ENCODE measurements at places on chromosomes 16 and 17.

DNA sequence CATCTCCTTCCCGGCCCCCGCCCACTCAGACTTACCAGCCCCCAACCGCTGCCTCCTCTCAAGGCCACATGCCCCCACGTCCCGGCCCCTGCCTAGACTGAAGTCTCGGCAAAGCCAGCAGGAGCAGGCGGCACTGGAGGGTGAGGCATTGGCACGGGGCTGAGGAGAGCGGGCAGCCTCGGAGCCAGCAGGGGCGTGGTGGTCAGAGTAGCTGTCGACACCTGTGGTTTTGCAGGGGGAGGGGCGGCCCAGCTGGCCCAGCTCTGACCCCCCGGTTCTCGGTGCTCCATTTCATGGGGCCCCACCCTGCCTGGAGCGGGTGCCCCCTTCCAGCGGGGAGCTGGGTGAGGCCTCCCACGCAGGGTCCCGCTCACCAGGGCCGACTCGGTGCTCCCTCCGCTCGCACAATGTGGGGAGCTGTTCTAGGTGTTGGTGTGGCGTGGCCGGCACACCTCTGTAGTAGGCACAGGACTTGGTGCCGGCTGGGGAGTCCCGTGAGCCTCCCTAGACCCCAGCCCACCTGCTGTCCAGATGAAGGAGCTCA lies 4.7 kb downstream of the CDH15 start:
- DNase-seq, result no peak

DNA sequence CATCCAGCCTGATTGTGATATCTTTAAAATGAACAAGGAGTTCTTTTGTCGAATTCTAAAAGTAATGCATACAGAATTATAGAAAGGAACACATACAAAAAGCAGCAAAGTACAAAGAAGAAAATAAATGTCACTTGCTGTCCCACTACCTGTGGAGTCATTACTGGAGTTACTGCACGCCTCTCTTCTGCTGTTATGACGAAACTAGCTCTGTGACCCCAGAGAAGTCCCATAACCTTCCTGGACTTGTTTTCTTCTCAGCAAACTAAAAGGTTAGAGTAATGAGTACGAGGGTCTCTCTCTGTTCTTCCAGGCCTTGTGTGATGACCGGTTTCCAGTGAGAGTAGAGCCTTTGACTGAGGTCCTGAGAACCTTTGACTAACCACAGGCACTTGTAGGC lies 26.9 kb downstream of the BANP start:
- no peak for DNase-seq

- no peak for DNase-seq
Observed at GRCh38 chr17:79530361-79531105, 80.3 kb downstream of the RBFOX3 start.

DNA sequence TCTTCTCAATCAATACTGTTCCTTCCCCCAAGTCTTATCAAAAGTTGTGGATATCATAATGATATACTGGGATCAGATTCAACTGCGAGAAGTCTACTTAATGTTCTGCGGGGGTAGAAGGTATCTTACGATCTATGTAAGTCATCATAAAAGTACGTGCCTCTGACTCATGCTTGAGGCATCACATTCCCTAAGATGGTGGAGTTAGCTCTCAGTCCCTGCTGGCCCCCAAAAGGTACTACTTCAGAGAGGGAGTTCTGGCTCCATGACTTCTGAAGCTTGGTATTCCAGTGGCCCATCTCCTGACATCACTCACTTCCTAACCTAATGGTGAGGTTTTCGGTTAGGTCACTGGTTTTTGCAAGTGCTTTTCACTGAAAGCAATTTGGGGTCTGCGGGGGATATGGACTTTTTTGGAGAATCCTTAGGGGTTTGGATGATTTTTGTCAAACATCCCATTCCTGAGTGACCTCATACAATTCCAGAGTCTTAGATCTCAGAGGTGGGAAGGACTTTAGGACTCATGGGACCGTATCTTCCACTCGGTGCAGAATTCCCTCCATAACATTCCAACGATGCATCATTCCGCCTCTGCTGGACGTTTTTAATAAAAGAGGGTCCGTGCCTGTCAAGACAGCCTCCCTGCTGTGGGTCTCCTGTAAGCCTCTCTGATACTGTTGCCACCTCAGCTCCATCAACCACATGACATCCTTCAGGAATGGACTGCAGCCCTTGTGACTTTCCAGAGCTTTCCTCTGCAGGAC lies 74.3 kb downstream of the DYNLRB2 start:
- DNase-seq, result no peak

GRCh38 chr16:13902677-13903076 lies 17.3 kb upstream of the ERCC4 start:
- no peak for DNase-seq

- DNase-seq, result no peak
Observed at GRCh38 chr17:21296097-21297025, 11.8 kb downstream of the MAP2K3 start.

DNA sequence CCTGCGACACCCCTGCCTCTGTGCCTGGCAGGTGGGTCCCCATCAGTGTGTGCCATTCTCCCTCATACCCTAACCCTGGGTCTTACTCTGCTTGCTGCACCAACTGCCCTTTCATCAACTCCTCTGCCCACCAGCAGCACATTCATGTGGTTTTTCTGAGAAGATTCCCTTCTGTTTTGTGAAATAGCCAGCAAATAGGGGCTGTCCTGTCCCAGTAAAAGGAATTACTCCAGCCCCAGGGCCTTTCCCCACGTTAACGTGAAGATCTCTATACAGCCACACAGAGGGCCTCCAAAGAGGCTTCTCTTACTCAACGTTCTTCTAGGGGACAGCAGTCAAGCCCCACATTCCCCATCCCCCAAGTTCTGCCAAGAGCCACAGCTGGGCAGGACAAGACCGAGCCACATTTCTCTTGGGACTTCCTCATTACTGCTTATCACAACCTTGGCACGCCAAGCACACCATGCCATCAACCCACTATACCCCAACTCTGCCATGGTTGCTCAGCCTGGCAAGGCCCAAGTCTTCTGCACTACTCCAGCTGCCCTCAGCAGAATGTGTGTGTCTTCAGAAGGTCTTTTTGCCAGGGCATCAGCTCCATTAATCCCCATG lies 18.7 kb upstream of the CCL2 start:
- DNase-seq, result no peak

- no peak for DNase-seq
Observed at GRCh38 chr17:55564081-55564480, 52.8 kb upstream of the SMIM36 start.

- DNase-seq, result no peak
Observed at GRCh38 chr17:76024353-76024752, 2.8 kb downstream of the EVPL start.

- DNase-seq, result no peak
Observed at GRCh38 chr17:10099051-10099571, 99.3 kb downstream of the GAS7 start.

GRCh38 chr17:73994946-73995345 lies 208.5 kb upstream of the RPL38 start:
- no peak for DNase-seq

DNA sequence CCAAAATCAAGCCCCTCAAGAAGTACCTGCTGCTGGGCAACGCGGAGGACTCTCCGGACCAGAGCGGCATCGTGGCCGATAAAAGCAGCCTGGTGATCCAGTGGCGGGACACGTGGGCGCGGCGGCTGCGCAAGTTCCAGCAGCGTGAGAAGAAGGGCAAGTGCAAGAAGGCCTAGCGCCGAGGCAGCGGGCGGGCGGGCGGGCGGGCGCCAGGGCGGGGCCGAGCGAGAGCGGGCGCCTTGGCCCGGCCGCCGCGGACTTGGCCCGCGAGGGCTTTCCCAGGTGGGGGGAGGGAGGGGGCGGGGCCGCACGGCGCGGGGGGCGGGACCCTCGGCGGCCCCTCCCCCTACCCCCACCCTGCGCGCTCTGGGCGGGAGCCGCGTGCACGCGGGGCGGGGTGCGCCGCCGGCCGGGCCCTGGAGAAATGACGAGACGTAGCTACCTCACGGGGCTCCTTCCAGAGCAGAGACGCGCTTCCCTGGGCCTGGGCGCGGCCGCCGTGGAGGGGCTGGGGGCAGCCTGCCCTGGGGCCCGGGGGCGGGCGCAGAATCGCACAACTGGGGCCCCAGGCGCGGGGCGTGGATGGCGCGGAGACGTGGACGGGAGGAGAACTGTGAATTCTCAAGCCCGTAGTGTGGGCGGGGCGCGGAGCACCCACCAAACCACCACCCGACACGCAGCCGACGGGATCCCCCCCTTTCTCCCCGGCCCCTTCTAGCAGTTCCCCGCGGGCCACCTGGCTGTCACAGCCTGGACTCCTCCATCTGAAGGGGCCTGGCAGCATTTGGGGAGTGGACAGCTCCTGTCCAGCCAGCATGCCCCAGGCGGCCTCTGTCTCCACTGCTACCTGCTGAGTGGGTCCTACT lies 218.7 kb downstream of the NTN1 start:
- peak; percentile 64 for DNase-seq

GRCh38 chr17:6592173-6592572 lies 35.8 kb upstream of the PITPNM3 start:
- DNase-seq, result no peak

- DNase-seq, result no peak
Observed at GRCh38 chr17:82678265-82678891, 20.1 kb downstream of the RAB40B start.

GRCh38 chr17:44911133-44912001 lies 3.9 kb downstream of the GFAP start:
- DNase-seq, result peak; percentile 18

- no peak for DNase-seq
Observed at GRCh38 chr16:47617732-47618131, 156.6 kb downstream of the PHKB start.

DNA sequence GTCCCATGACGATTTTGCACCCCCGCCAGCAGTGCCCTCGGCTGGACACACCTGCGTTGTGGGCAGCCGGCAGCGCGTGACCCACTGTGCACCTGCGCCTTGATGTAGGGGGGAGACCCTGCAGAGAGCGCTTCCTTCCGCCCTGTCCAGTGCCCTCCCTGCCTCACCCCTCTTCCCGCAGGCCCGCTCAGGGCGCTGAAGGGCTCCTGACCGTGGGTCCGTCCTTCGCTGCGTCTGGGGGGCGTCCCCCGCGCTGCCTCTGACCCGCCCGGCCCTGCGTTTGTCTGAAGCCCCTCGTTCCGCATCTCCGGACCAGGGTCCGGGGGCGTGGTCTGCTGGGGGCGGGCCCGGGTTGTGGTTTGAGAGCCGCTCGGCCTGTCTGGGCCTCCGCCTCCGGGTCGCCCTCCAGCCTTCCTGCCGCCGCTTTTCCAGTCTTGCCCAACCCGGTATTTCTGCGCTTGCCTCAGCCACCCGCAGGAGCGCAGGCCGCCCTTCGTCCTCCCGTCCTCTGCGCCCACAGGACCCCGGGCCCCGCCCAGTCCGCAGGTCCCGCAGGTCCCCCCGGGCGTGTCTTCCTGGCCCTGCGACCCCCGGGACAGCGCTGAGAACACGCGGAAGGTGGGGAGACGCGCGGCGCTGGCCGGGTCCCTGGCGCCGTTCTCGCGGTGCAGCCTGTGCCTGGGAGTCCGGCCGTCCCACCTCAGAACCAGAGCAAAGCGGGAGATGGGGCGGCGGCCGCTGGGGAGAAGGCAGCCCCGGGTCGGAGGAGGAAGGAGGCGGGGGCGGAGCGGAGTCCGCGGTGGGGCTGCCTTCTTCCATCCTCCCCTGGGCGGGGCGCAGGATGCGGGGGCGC lies 4.0 kb upstream of the IL17C start:
- DNase-seq, result peak; percentile 30

DNA sequence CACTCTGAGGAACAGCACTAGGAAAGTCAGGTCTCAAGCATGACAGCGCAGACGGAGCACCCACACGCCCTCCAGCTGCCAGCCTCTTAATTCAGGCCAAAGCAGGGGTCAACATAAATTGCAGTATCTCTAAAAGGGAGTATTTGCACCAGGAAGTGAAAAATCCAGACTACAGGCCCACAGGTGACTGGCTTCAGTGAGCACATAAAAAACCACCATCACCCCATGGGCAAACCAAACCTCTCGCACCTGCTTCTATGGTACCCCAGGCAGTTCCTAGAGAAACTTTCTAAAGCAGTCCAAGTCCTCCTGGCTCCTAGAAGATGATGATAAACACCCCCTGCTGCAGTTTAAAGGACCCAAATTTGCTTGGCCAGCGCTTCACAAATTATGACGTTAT lies 129.8 kb downstream of the ZNF423 start:
- DNase-seq, result no peak

DNA sequence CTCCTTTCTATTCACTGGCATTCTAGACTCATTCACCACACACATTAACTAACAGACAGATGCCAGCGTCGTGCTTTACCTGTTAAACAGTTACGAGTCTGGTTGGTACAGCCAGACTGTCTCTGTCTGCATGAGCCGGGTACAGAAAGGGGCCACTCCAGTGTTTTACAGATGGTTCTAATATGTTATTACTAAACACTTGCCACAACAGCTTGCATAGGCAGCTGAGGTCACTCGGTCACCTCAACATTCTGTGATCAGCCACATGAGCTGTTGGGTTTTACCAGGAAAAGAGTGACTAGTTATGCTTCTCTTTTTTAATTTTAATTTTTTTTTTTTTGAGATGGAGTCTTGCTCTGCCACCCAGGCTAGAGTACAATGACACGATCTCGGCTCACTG lies 25.2 kb downstream of the CD300A start:
- no peak for DNase-seq
